ENCODE measurements at places on chromosomes 16 and 17.

- DNase-seq: no peak
These were observed 68.2 kb downstream of the AP2B1 start for GRCh38 chr17:35655303-35655702.

GRCh38 chr17:70661342-70662222 is 492.2 kb downstream of the KCNJ2 start:
- no peak for DNase-seq

GRCh38 chr16:8931859-8932258 is 31.8 kb downstream of the USP7 start:
- peak; percentile 73 for DNase-seq

GRCh38 chr17:81390029-81390872 is 5.0 kb upstream of the BAHCC1 start:
- no peak for DNase-seq

DNA sequence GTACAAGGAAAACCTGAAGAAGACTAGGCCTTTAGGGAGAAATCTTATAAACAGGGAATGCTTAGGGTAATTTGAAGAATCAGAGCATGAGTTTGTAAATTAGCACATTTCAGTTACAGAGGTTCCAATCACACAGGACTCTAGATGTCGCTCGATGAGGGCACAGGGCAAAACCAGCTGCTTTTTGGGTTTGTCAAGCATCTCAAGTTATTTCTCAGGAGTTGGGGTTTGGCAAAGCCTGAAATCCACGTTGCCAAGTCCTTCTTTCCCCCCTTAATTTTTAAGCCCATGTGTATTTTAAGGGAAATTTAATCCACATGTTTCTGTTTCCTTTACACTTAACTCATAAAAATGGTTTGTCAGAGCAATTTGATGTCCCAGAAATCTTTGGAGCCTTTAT is 146.9 kb downstream of the ANKFN1 start:
- no peak for DNase-seq

- DNase-seq: no peak
These were observed 11.6 kb downstream of the GLIS2 start for GRCh38 chr16:4327386-4328045.

- no peak for DNase-seq
These were observed 167.1 kb upstream of the MAF start for GRCh38 chr16:79767421-79768275.

DNA sequence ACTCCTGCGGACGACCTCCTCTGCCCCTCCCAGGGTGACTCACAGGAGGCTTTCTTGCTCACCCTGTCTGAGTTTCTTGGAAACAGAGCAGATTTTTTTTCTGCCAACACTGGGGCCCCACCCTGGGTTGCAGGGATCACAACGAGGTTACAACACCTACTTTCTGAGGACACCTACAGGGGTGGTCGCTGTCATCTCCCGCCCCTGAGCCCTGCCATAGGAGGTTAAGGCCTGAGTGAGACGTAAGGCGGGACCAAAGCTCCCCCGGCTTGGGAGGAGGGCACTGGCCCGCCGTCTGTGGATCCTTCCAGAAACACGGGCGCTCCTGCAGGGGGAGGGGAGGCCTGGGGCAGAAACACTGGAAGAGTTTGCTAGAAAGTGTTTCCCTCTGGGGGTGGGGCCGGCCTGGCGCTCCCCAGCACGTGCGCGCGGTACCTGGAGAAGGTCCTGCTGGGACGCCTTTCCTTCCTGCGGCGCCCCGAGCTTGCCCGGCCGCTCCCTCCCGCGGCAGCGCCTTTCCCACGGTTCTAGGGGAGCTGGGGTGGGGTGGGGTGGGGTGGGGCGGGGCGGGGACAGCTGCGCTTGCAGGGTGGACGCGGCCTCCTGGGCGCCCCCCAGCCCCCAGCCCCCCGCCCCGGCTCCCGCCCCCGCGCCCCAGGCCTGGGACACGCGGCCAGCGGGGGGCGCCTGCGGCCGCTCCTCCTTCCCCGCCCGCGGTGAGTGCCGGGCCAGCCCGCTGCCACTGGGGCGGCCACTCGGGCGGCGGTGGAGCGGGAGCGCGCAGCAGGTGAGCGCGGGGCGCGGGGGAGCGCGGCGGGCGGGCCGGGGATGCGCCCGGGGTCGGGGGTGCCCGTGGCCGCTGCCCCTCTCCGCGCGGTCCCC is 20.7 kb upstream of the ADCY7 start:
- DNase-seq: peak; percentile 82

GRCh38 chr16:87895641-87896141 is 26.4 kb upstream of the SLC7A5 start:
- DNase-seq: peak; percentile 92

- peak; percentile 88 for DNase-seq
These were observed at the start of gene TTLL6 for GRCh38 chr17:48816774-48817590. TTLL6 (minus strand) TSS chr17:48817229; CDS start chr17:48817072, 157 bp downstream.

DNA sequence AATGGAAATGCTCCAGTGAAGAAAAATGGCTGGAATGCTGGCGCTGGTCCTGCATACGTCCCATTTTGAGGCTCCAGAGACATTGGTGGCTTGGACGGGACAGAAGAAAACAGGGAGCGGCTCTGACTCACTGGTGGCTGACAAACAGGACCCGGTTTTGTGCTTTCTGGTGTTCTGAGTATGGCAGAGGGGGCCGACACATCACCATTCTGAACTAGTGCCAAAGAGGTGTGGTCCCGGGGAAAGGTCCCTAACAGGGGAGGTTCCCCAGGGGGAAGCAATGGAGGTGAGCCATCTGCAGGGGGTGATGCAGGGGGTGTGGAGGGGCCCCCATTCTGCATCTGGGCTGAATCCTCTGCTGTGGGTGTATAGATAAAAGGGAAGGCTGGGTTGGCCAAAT is 8.3 kb downstream of the ANKRD40 start:
- no peak for DNase-seq

DNA sequence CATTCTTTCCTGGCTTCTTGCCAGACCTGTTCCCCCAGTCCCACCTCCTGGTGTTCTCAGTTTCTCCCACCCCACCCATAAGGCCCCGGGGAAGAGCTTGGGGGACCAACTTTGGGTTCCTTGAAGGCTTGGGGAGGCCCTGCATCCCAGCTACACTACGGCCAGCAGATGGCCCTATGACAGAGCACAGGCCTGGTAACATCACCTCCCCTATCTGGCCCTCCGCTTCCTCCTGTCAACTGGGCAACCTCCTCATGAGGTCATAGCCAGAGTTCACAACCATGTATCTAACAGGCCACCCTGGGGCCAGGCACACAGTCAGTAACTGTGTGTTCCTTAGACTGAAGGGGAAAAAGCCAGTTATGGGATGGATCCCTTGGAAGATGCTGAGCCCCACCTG is 31.4 kb downstream of the MYO15A start:
- no peak for DNase-seq

DNA sequence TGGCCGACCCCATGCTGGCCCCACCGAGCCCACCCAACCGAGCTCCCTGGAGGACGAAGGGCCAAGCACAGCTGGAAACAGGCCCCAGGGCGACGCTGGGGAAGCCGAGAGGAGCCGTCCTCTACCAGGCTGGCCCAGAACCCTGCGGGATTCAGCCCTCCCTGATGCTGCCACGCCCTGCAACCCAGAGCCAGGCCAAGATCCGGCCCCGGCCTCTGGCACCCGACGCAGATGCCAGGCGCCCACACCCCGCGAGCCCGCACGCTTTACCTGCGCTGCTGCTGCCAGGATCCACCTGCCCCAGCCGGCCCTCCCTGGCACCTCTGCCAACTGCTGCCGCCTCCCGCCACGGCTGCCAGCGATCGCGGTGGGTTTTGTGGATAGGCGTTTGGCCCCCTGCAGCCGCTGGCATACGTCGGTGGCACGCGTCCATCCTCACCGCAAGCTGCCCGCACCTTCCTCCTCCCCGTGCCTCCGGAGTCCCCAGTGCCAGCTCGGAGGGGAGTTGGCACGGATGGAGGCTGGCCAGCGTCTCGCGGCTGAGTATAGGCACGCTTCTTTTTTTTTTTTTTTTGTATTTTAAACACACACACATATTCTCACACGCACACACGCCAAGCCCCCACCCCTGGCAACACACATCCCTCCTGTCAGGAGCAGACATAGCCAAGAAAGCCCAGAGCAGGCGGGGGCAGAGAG is 41.3 kb upstream of the ACSF3 start:
- no peak for DNase-seq

- DNase-seq: no peak
These were observed 125.2 kb downstream of the USP31 start for GRCh38 chr16:23024044-23024443.

- no peak for DNase-seq
These were observed 214.4 kb downstream of the C16orf78 start for GRCh38 chr16:49588026-49588425.

GRCh38 chr17:66995944-66996343 is 31.4 kb downstream of the CACNG4 start:
- DNase-seq: no peak

DNA sequence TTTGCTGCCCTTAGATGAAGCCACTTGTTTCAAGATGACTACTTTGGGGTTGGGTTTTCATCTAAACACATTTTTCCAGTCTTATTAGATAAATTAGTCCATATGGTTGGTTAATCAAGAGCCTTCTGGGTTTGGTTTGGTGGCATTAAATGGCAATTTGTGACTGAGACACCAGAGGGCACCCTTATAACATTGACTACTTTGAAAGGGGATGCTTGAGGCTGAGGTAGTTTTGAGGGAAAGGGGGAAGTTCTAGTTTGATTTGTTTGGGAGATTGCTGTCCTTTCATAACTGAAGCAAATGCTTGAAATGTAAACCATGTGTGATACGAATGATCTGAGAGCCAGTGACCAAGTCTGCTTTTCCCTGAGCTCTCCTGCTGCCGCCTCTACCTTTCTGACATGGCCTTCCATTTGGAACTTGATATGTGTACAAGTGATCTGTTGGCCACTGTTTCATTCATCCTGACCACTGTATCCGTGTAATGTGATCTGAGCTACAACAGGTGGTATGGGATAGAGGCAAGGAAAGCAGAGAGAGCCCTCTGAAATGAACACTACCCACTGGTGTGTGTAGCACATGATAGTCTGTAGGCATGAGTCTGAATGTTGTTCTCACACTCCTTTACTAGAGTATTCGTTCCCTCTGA is 5.8 kb upstream of the RARA start:
- DNase-seq: peak; percentile 63

GRCh38 chr16:30113031-30113710 is at the start of gene GDPD3:
GDPD3 (minus strand) TSS chr16:30113537; CDS start chr16:30113478, 59 bp downstream.
- DNase-seq: no peak

DNA sequence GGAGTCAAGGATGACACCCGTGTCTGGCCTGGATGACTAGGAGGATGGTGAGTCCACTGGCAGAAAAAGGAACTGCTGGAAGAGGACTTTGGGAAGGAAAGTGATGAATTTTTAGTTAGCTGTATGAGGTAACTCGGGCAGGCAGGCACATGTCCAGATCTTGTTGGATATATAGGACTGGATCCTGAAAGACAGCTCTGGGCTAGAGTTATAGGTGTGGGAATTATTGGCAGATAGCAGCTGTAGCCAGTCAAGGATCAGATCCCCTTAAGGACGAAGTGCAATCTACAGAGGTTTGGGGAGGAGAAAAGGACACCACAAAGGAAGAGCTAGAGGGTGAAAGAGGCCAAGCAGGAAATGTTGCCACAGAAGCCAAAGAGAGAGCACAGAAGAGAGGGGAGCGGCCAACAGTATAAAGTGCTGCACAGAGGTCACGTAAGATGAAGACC is 10.1 kb downstream of the CYB5D1 start:
- peak; percentile 65 for DNase-seq

- no peak for DNase-seq
These were observed at the start of gene DLX3 for GRCh38 chr17:49995055-49995738. DLX3 (minus strand) TSS chr17:49995224; CDS start chr17:49994998, 226 bp downstream.

DNA sequence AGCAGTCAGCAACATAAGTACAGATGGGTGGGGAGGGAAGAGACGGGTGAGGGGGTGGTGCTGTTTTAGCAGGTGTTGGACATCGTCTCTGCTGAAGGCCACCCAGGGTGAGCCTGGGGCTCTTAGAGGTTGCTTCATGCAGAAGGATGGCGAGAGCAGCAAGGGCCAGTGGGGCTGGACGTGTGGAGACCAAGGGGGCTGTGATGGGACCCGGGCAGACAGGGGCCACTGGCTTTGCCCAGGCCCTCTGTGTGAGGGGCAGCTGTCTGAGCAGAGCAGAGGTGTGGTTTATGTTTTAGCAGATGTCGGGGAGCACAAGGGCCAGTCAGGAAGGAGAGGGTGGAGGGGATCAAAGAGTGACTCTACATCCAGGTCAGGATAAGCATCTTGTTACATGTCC is 4.8 kb downstream of the NARF start:
- DNase-seq: no peak

DNA sequence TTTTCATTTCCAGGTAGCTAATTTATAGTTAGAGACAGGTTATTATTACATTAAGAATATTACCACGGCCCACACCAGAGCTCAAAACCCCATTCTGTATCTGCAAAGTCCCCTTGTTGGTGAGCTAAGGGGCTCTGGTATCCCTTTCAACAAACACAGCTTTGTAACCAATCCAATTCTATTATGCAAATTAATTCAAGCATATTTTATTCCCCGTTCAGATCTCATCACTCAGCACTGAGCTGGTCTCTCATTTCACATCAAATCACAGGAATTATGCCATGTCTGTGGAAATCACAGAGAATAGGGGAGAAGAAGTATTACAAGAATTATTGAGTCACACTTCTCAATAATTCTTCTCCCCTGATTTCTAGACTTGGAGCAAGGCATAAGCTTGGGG is 111.7 kb downstream of the CDH11 start:
- no peak for DNase-seq

GRCh38 chr17:63833026-63833740 is 5.7 kb upstream of the FTSJ3 start:
- no peak for DNase-seq

DNA sequence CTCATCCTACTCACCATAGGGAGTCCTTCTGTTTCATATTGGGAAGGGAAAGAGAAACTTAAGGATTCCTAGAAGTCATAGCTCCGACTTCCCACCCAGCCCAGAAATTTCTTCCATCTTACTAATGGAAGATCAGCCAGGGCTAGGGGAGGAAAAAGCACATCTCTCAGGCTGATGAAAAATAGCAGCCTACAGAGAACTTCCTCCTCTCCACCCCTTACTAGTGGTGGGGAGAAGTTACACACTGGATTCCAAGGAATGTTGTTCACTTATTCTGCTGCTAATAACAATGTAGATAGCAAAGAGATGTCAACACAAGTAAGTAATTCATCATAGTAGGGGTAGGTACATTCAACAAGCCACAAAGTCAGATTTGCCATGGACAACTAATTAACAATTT is 94.4 kb downstream of the SPACA3 start:
- DNase-seq: no peak

- no peak for DNase-seq
These were observed 12.0 kb upstream of the KRT19 start for GRCh38 chr17:41539979-41540701.

GRCh38 chr16:66485376-66485775 is 58.3 kb downstream of the BEAN1 start:
- no peak for DNase-seq

- no peak for DNase-seq
These were observed 38.1 kb downstream of the ACSF3 start for GRCh38 chr16:89131783-89132182.

GRCh38 chr17:47959825-47960655 is 2.4 kb upstream of the PRR15L start:
- no peak for DNase-seq

- no peak for DNase-seq
These were observed 114.6 kb upstream of the TNRC6C start for GRCh38 chr17:77843896-77844295.
